ENCODE measurements at places on chromosomes 7 and 10.
A peak's percentile ranks its signal among the peaks of the same experiment; 100 is the strongest.

GRCh38 chr7:79308192-79308591, 145.3 kb downstream of the MAGI2 start:
- no peak for DNase-seq

DNA sequence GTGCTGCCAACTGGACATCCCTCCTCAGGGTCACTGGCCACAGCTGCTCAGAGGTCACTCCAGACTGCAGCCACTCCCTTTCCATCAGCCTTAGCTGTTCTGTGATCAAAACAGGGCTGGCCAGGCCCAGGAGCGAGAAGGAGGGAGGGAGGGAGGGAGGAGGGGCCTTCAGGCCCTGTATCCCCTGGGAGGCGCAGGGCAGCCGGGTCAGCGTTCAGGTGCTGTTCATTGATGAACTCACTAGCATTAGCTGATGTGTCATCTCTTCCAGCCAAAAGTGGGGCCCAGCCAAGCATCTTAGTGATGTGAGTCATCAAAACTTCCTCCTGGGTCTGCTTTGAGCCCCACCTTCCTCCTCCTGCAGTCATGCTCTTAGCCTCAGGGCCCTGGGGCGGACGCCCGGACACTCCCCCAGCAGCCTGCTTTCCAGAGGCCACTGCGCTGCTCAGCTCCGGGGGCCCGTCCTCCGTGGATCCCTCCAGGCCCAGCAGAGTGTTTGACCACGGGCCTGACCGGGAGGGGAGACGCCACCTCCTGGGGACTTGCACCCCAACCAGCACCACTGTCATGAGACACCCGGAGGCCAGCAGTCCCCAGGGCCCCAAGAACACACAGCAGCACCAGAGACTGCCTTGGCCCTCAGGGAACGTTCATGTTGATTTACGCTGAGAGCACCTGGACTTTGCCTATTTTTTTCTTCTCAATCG, 149.2 kb downstream of the PRKAG2 start:
- peak; percentile 76 for DNase-seq

DNA sequence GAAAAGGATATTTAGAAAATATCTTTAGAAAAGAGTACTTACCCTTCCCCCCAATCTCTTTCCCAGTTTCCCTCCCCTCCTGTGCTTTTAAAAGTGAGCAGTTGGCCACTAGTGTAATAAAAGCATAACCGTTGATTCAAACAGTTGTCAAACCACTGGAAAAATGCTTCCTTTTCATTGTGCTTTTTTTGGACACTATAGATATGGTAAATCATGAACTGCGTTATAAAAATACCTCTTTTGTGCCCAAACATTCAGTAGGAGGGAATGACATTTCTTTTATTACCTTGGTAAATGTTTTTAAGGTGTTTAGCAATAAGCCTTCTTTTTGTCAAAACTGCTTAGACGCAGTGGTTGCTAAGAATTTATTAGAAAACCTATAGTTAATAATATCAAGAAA, 232.4 kb downstream of the SLC25A13 start:
- no peak for DNase-seq

DNA sequence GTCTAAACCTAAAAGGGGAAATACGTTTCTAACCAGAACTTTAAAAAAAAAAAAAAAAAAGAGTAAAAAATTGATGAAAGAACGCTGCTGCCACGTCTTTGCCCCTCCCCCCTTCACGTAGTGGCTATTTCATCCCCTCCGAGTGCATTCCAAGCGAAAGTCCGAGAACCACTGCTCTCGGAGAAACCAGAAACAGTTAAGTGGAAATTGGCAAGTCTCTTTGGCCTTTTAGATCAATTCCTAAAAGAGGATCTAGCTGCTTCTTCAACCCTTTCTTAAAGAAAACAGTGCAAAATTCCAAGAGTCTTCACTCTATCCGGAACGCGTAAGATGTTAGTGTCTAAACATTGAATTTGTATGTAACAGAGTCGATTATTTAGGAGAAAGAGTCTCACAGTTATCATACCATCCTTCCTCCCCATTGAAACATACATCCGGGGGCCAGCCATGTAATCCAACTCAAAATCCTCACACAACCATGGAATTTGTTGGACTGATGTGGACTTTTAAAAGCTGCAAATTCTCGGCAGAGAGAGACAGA, 1.1 kb downstream of the P4HA1 start:
- DNase-seq: peak; percentile 61

DNA sequence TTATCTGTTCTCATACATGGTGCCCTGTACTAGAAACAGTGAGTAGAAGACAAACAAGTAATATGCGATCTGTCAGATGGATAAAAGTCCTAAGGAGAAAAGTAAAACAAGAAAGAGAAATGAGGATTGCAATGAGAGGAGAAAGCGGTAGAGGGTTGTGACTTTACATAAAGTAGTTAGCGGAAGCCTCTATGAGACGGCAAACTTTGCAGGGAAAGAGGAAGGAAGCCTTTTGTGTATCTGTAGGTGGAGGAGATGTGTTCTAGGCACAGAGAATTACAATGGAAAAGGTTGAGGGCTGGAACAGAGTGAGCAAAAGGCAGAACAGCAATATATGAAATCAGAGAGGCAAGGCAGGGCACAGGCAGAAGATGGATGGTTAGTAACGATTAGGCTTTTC, 150.4 kb upstream of the SEMA3E start:
- DNase-seq: no peak

GRCh38 chr10:100370714-100371481, 23.9 kb downstream of the SCD start:
- DNase-seq: peak; percentile 74

DNA sequence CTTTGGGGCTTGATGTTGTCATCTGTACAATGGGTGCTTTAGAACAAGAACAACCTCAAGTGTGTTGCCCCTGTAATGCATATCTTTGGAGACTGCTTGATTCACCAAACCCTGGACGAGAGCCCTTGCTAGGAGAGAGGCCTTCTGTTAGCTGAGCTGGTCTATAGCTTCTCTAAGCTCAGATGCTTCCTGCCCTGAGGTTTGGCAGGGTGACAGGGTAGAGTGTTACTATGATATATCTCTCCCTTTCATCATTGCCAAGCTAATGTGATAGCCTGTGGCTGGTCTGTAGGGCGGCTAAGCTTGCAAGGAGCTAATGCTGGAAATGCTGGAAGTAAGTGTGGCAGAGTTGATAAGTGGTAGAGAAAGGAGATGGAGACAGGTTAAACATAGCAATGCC, 364.1 kb downstream of the RPS24 start:
- no peak for DNase-seq

GRCh38 chr7:147670759-147671158, 919.8 kb upstream of the C7orf33 start:
- DNase-seq: no peak

- DNase-seq: no peak
Measured at GRCh38 chr7:126720232-126720631, 532.5 kb downstream of the GRM8 start.

DNA sequence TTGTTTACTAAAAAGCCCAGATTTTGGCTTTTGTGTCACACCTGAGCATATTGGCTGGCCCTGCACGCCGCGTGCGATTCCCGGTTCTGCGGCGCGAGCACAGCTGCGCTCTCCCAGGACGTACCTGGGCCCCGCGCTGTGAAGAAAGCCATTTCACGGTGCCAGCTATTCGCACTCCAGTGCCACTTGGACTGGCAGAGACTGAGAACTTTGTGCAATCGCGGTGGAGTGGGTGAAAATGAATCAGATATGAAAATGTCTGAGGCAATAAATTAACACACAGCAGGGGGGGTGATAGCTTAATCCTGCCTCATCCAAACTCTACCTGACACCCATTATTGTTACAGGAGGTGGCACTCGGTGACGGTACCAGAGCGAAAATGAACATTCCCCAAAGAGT, 330.1 kb upstream of the MGMT start:
- DNase-seq: no peak

- no peak for DNase-seq
Measured at GRCh38 chr10:341081-341740, 206.0 kb downstream of the ZMYND11 start.
